Putamen (tissue), 1 donor: ENCODE measurements at places on chromosomes 2 and 18.
A peak's percentile ranks its signal among the peaks of the same experiment; 100 is the strongest.

DNA sequence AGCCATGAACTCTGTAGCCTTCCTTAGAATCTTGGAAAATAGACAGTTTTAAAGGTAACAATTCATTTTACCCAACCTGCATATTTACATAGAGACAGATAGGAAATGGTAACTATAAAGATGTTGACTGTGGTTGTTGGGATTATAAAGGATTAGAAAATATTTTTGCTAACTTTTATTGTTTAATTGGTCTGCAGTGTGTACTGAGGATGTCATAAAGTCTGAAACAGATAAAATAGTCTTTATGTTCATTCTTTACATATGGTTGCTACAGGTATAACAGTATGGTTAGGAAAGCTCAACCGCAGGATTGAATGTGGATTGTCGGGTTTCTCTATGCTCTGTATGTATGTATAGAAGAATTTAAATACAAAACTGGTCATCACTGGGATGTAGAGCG lies 7.3 kb upstream of the DTNA start:
- DNase-seq: no peak

DNA sequence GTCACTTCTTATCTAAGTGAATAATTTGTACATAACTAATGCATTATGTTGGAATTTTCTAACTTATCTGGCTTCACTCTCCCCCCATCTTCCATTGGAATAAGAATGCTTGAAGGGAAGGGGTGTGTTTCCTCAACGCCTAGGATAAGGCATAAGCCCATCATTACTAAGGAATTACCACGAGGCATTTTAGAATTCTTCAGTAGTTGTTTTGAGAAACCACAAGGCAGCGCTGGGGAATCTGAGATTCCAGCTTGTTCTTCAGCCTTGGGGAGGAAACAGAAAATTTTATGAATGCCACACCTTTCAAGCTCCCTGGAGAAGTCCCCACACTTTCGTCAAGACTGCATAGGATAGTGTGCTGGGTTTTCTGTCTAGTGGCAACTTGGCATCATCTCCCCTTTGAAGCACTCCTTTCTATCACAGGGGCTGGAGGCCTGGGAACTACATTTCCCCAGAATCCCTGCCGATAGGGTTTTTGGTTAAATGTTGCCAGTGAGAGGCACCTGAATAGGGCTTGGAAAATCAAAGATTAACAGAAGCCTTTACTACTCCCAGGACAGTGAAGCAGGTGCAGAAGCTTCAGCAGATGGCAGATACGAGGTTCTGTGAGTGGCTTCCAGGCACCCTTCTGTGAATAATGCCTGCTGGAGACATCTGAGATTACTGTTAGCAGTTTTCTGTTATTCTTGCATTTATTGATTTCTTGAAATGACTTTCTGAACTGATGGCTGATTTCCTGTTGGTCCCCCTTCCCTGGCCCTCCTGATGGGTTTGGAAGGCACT lies 192.7 kb upstream of the REV1 start:
- no peak for DNase-seq

- DNase-seq: no peak
These were observed 102.0 kb downstream of the MAP2 start for GRCh38 chr2:209525834-209526281.

GRCh38 chr2:21317131-21317530 lies 193.4 kb downstream of the TDRD15 start:
- peak; percentile 71 for DNase-seq

- no peak for DNase-seq
These were observed 61.3 kb downstream of the GDF7 start for GRCh38 chr2:20728114-20728758.

GRCh38 chr2:71785516-71785981 lies 332.2 kb downstream of the DYSF start:
- DNase-seq: no peak

DNA sequence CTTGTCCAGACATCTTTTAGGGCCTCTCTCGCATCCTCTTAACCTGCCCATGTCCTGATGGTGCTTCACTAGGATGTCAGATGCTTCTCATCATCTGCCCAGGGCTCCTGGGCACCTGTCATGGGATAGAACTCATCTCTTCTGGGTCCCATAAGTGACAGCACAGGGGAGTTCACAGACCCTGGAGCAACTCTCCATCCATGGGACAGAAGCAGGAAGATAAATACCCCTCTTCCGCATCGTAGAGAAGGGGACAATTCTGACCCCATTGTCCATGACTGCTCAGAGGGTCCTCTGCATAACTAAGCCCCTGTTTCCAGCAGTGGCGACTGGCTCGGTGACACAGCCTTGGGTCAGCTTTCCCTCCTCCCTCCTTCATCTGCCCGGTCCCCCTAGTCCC lies 82.3 kb downstream of the TWIST2 start:
- DNase-seq: no peak

GRCh38 chr18:77522051-77522675 lies 272.5 kb downstream of the GALR1 start:
- no peak for DNase-seq

GRCh38 chr2:239311132-239312040 lies 89.4 kb downstream of the HDAC4 start:
- DNase-seq: no peak

DNA sequence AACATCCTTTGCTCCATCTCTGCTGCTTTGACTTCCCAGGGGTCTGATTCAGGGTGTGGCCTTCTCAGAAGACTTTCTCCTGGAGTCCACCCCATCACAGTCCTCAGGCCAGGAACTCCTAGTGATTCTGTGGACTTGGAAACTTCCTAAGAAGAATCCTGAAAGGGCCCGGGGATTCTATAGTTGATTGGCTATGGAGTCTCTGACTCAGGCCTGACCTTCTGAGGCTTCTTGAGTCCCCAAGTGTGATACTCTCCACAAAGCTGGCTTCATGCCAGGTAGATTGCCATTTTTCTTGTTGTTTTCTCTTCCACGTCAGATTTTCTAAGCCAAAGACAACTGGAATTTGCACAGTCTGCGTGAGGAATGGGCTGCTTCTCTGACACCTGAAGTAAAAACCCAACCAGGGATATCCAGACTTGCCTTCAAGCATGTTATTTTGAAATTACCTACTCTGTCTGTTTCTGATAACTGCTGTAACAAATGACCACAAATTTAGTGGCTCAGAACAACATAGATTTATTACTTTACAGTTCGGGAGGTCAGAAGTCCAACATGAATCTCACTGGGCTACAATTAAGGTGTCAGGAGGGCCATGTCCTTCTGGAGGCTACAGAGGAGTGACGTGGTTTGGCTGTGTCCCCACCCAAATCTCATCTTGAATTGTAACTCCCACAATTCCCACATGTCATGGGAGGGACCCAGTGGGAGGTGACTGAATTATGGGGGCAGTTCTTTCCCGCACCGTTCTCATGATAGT lies 69.3 kb downstream of the ALPK2 start:
- DNase-seq: no peak

- no peak for DNase-seq
These were observed 13.2 kb upstream of the COL5A2 start for GRCh38 chr2:189192766-189193165.

DNA sequence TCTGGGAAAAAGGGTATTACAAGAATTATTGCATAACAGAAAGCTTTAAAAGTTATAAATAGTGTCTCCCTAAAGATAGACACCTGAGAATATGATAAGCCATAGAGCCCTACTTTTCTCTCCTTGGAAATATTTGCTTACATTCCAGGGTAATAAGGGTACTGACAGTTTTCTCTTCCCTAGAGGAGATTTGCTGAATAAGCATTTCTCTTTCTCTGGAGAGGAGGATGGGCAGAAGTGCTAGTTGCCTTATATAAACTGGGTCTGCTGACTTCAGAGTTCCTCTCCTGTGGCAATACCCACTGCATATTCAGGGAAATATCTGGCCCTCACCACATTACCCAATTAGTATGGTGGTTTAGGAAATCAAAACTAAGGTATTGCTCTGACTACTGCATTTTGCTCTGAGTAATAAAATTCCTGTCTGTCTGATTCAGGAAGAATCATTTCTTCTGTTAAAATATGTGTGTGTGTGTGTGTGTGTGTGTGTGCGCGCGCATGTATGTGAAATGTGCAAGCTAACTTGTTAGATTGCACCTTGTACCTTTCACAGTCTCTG lies 1391.3 kb downstream of the DSC3 start:
- no peak for DNase-seq

GRCh38 chr2:23532391-23533337 lies 147.7 kb downstream of the KLHL29 start:
- DNase-seq: no peak

GRCh38 chr2:234081970-234082822 lies 31.7 kb downstream of the SPP2 start:
- no peak for DNase-seq

- DNase-seq: no peak
These were observed 14.3 kb downstream of the COPS7B start for GRCh38 chr2:231800493-231801091.

DNA sequence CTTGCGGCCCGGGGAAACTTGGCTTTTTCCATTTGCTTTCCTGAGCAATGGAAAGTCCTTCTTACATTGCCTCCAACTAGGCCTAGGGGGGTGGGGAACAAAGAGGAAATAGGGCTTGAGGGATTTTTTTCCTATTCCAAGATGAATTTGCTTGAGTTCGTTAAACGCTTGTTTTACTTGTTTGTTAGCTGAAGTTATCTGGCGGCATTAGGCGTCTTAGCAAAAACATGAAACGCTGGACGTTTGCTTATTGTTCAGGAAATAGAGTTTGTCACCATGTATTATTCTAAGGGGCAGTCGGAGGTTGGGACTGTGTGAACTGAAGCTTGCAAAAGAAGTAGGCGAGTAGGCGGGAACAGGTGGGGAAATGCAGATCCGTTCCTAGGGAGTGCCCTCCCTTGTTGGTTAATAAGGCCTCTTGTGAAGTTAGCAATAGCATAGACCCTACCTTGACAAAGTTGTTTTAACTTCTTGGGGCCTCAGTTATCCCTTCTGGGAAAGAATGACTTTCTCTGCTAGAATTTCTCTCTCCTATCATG lies 1.9 kb downstream of the CABLES1 start:
- DNase-seq: no peak

GRCh38 chr18:36460854-36461253 lies 163.3 kb downstream of the FHOD3 start:
- DNase-seq: no peak

GRCh38 chr2:195659114-195659513 lies 2.1 kb downstream of the SLC39A10 start:
- DNase-seq: no peak

GRCh38 chr2:162312853-162313252 lies 5.6 kb downstream of the IFIH1 start:
- DNase-seq: no peak

DNA sequence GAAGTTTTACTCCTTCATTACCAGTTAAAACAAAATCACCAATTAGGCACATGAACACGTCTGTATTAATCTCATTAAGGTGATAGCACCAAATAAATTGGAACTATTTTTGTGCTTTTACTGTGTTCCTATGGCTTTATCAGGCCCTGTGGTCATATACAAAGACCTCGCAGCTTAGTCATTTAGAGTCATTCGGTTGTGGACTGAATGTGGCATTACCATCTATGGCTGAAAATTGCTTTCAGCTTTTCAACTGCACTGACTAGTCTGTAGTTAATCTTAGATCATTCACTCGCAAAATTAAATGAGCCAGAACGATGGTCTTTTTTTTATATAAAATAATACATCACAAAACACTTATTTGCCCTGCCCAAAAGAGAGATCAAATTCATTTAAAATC lies 601.7 kb downstream of the NR4A2 start:
- DNase-seq: no peak

GRCh38 chr2:136116813-136117390 lies 1.0 kb downstream of the CXCR4 start:
- no peak for DNase-seq

GRCh38 chr2:131035112-131035825 lies 58.0 kb downstream of the FAM168B start:
- DNase-seq: no peak

GRCh38 chr2:215280326-215280725 lies 31.5 kb upstream of the ATIC start:
- DNase-seq: no peak

DNA sequence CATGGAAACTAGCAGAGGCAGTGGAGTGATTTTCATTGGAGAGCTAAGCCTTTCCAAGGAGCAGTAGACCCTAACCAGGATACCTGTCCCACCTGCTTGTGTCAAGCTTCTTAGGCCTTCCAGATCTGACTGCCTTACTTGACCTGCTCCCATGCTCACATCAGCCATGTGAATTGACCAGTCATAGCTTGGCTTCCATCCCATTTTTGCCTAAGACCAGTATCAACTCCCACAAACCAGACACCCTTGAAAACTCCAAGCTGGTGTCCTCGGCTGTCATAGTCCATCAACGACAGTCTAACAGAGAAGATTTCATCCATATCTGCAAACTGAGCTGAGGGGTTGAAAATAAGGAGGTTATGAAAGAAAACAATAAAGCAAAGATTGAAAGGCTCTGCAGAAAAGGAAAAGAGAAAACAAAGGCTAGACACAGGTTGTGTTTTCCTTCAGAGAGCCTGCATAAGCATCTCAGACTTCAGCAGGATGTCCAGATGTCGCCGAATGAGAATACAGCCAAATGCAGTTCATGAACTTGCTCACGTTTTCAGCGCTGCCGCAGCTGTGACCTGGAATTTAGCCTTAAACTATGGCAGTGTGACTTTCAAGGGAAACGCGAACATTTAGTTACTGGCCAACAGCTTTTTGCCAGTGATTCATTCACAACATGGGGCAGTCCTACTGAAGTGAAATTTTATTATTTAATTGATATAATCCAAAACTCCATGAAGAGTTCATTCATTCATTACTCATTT lies 868.1 kb upstream of the ID2 start:
- DNase-seq: no peak

DNA sequence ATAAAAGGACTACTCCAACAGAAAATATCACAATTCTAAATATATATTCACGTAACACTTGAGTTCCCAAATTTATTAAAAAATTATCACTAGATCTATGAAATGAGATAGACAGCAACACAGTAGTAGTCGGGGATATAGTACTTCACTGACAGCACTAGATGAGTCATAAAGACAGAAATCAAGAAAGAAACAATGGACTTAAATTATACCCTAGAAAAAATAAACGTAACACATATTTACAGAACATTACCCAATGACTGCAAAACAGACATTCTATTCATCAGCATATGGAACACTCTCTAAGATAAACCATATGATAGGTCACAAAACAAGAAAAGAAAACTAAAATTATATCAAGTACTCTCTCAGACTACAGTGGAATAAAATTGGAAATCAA lies 429.4 kb downstream of the MBD2 start:
- no peak for DNase-seq

DNA sequence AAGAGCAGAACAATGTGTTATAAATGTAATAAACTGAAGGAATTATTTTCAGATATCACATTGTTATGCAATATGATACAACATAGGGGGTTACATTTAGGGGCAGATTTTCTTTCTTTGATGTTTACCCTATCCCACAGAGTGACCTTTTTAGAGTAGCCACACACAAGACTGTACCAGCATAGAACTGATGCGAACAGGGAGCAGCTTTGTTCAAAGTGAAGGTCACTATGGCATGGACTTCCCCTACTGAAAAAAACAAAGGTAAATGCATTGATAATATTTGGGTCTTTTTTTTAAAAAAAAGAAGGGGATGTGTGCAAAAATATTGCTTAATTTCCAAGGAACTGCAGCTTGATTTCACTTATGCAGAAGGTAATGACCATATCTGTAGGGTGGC lies 1354.9 kb downstream of the SUCLG1 start:
- no peak for DNase-seq

- DNase-seq: no peak
These were observed 121.8 kb upstream of the SMAD7 start for GRCh38 chr18:49072524-49072934.
